T-cell (primary cell): ENCODE measurements at places on chromosomes 16 and 17.

DNA sequence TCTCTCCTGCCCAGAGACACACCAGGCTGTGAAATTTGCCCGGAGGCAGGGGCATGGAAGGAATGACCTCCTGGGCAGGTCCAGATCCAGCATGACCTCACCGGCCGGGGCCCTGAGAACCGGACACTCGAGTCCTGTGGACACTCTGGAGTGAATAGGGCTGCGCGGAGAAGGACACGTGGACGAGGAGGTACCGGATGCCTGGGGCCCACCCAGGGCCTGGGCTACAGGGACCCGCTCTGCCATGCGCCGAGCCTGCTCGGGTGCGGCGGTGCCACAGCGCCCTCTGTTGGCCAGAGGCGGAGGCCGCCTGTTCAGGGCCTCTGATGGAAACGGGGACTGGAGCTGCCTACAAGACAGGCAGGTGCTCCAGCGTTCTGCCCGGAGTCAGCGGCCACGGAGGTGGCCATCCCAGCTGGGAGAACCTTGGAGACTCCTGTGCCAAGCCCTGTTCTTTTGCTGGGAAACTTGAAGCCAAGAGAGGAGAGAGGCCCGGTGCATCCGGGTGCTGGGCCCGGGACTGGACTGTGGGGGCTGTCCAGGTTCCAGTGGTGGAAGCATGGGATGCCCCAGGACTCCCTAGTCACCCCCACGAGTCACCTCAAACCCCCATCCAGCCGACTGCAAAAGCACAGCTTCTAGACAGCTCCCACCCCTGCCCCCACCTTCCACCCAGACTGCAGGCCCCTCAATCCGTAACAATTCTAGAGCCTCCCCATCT lies 19.3 kb upstream of the NXPH3 start:
- DNase-seq, result peak; percentile 81

DNA sequence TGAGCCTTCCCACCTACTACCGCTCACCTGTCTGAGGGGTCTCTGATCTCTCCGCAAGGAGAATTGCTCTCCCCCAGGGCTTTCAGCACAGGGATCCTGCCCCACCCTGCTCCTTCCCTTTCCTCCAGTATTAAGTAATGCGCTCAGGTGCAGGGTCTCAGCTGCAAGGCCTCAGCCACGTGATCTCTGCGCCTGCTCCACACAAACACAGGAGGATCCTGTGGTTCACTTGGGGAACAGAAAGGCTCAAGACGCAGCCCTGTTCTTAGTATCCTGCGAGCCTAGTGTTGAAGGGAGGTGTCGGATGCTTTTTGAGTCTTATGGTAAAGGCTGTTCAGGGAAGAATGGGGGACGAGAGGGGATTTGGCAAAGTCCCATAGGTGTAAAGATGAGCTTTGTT lies 41.6 kb upstream of the GCSH start:
- no peak for DNase-seq

DNA sequence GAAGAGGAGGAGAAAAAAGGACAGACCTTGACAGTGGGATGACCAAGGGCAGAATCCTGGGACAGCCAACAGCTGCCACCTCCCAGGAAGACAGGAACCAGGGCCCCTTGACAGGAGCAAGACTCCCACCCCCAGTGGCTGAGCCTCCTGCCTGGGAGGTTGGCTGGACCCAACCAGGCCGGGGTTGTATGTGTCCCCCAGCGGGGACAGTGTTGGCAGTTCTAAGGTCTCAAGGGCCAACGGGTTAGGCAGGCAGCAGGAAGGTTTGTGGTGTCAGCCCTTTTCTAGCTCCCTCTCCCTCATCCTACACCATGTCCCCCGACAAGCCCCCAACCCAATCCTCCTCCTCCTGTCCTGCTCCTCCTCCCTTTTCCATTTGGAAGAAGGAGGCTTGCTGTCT lies 126.2 kb downstream of the MRM1 start:
- DNase-seq, result no peak

DNA sequence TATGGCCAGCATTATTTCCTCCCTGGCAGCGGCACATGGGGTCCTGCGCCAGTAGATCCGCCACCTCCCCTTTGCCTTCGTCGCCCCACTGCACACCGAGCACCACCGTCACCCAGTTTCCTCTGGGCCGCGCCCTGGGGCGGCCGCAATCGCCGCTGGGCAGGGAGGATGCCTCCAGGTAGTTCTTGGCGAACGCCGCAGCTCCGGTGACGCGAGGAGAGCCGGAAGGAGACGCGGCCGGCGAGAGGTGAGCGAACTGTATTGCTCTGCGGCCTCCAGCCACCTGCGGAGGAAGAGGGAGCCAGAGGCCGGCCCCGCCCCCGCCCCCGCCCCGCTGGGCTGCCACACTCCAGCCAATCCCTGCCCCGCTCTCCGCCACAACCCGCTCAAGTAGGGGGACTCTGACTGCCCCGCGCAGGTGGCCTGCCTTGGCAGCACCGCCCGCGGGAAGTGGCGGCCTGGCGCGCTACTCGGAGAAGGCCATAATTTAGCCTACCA lies 11.8 kb upstream of the SLFN13 start:
- peak; percentile 55 for DNase-seq

- DNase-seq, result no peak
Measured at GRCh38 chr16:3112058-3112880, at the start of gene ZNF205. TSS of gene ZNF205 (plus strand) at chr16:3112586. CDS start at chr16:3113431, 845 bp downstream.

DNA sequence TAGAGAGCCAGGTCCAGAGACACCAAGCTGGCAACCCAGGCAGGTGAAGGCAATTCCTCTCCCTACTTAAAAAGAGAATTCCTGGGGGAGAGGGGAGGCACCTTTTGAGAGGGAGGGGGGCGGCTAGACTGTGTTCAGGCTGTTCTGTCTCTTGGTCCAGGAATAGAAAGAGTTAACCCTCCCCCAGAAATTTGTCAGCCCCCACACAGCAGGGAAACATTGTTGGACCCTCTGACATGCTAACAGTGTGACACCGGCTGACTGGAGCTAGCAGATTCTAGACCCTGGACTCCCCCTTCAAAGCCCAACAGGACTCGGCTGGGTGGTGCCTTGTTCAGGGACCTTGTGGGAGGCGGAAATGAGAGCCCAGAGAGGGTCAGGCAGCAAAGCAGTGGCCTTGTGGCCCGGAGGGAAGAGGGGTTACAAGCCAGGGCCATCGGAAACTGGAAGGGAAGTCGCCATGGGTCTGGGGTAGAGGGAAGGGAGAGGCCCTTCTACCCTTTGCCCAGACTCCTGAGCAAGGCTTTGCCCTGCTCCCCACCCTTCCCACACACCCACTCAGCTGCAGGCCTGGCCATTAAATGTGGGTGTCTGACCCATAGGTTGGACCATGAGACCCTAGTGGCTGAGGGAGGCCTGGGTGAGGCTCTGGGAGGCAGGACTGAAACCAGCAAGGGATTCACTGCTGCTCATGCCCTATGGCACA lies 44.6 kb downstream of the RAI1 start:
- no peak for DNase-seq

DNA sequence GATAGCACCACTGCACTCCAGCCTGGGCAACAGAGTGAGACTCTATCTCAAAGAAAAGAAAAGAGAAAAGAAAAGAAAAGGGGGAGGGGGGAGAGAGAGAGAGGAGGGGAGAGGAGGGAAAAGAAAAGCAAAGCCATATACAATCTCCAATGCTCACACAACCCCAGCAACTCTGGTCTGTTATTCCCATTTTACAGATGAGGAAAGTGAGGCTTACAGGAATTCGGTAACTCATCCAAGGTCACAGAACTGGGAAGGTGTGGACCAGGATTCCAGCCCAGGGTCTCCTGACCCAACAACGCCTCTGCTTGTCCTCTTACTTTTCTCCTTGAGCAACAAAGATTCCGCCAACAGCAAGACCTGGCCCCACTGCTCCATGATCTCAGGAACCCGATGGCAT lies 13.0 kb downstream of the PLA2G10 start:
- DNase-seq, result no peak

GRCh38 chr16:57619606-57620334 lies 8.7 kb upstream of the ADGRG1 start:
- no peak for DNase-seq

DNA sequence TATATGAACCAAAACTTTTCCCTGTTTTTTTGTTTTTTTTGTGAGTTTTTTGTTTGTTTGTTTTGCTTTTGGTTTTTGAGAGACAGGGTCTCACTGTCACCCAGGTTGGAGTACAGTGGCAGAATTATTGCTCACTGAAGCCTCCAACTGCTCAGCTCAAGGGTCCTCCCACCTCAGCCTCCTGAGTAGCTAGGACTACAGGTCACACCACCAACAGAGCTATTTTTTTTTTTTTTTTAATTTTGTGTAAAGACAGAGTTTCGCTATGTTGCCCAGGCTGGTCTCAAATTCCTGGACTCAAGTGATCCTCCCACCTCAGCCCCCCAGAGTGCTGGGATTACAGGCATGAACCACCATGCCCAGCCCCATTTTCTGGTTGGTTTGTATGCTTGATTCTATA lies 28.6 kb downstream of the CMTM4 start:
- DNase-seq, result no peak

DNA sequence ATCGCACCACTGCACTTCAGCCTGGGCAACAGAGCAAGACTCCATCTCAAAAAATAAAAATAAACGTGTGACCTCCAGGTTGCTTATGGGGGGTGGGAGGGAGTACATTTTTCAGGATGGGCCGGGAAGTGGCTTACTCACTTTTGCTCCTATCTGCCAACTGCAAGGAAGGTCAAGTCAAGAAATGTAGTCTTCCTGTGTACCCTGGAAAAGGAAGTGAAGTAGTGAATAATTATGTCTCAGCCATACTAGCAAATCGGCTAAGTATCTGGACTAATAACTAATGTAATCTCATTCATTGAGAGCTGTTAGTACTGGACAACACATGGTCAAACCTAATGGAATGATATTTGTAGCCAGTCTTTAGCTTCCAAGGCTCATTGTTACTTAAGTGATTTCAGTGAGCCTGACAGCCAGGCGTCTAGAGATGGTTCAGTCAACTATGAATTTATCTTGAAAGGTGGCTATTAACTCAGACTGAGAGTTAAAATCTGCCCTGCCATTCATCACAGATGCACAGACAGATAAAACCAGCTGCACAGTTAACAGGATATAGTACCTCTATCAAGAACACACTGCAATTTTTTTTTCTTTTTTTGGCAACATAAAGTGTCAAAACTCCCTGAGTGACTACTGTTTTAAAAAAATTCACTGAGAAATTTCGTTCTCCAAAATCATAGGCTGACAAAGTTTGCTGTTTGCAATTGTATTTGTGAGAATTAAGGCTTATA lies 3.7 kb upstream of the TACO1 start:
- DNase-seq, result no peak

DNA sequence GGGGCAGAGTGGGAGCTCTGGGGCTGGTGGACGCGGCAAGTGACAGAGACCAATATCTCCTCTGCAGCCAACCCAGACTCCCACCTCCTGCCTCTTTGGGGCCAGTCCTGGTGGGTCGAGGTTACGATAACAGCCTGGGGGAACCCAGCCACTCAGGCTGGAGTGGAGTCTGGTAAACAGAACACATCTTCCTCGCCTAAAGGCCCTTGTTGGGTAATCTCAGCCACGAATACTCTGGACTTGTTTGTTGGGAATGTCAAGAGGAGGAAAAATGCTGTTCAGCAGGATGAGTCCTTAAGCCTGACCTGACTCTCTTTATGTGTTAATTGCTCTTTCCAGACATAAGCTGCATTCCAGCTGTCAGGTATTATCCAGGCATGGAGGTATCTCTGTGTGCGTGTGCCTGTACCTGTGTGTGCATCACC lies 8.0 kb upstream of the SPNS2 start:
- DNase-seq, result no peak

DNA sequence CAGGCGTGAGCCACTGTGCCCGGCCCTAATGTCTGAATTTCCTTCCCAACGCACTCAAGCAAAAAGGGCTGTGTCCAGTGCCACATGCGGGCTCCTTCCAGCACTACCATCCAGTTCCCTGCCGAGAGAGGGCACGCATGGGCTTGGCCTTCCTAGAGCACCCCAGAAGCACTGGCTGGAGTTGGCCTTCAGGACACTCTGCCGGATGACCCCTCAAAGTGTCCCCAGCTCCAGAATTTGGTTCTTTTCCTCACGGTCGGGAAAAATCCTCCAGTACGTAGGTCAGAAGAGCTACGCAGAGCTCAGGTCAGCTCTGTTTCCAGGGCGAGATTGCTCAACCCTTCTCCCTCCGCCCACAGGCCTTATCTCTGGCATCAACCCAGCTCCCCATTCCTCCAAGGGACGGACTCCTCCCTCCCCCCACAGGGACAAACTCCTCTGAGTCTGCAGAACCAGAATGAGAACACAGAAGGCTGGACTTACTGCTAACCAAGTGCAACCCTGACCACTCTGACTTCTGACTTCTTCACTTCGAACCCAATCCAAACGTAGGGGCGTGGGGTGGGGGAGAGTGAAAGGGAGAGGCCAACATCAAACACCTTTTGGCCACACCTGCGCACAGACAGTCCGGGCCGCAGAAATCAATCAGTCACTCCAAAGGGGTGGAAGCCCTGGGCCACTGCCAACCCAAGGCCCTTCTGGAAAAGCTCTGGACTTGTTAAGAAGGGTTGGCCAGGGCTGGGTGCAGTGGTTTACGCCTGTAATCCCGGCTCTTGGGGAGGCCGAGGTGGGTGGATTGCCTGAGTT lies 3.6 kb downstream of the CDC42EP4 start:
- no peak for DNase-seq

- no peak for DNase-seq
Measured at GRCh38 chr16:54200720-54201119, 85.9 kb downstream of the IRX3 start.

- DNase-seq, result no peak
Measured at GRCh38 chr16:8611886-8612600, 9.5 kb upstream of the METTL22 start.

DNA sequence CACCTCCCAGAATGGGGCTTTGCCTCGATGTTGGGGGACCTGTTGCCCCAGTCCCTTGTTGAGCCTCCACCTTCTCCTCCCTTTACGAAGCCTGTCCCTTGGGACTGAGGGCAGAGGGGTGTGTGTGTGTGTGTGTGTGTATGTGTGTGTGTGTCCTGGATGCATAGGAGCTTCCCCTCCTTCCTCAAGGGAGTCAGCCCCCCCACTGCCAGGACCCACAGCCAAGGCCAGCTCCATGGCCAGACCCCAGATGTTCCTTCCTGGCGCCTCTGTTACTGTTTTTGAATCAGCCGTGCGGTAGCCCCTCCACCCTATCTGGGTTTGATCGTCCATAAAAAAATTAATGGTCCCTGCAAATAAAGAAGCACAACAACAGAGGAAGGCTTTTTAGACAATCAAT lies 17.7 kb upstream of the DOK4 start:
- DNase-seq, result no peak

DNA sequence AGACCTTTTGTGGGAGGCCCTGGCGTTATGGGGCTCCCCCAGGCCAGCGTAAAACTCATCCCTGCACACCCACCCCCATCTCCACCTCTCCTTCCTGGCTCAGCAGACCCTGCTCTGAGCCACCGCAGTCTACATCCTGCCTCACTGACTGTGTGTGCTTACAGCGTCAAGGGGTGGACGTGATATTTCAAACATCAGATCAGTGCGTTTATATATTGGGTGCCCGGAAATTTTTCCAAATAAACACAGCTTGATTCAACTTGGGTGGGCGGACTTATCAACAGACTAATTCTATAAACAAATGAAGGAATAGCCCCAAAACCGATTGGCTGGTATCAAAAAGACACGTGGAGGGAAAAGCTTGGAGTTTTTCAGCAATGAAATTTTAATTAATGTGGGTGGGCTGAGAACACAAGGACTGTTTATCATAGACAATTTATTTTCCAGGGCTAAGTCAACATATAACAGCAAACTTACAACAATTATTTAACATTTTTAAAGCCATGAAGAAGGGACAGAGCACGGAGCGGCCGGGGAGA lies at the start of gene FOXL1:
TSS of gene FOXL1 (plus strand) at position 489 of the 539 bp plus-strand sequence. CDS start 175 bp downstream, outside the sequence.
- DNase-seq, result no peak
